Subcutaneous preadipocyte (primary cell): ENCODE measurements at places on chromosomes 3 and 15. TPM values are rescaled to one million over a fixed set of nuclear protein-coding genes. Genes with fewer than 3 reads are reported as not detected.

CCR1 gene
- 0.59 and 3.7 TPM in 2 replicates for total RNA-seq

FAM162A gene
- total RNA-seq: 9.6 and 15.4 TPM in 2 replicates

GOLGA8S gene
- not detected in 2 replicates for total RNA-seq

IL5RA gene
- not detected in 2 replicates for total RNA-seq

CPN2 gene
- not detected in 2 replicates for total RNA-seq

SMCO1 gene
- under 0.01 TPM in 1 of 2 replicates, not detected in the other for total RNA-seq

ACAN gene
- total RNA-seq: not detected in 2 replicates

SPG21 gene
- 88.4 and 97.7 TPM in 2 replicates for total RNA-seq

DPP8 gene
- total RNA-seq: 26.1 and 30.7 TPM in 2 replicates

TRAIP gene
- total RNA-seq: 4.8 and 6.5 TPM in 2 replicates

GALNT15 gene
- 83.7 and 158 TPM in 2 replicates for total RNA-seq

TP63 gene
- under 0.01 TPM in 2 replicates for total RNA-seq

TMEM40 gene
- 0.20 TPM in 1 of 2 replicates, not detected in the other for total RNA-seq

PFKFB4 gene
- total RNA-seq: 7.7 and 9.0 TPM in 2 replicates

CHRD gene
- total RNA-seq: 0.20 and 1.8 TPM in 2 replicates

FOXP1 gene
- 51.1 and 80.5 TPM in 2 replicates for total RNA-seq

TMCO5A gene
- not detected in 2 replicates for total RNA-seq

DAZL gene
- 0.37 and 0.59 TPM in 2 replicates for total RNA-seq

EPB42 gene
- not detected in 2 replicates for total RNA-seq

DCBLD2 gene
- total RNA-seq: 310 and 804 TPM in 2 replicates

CFAP100 gene
- total RNA-seq: not detected in 2 replicates

SIAH2 gene
- 32.6 and 38.2 TPM in 2 replicates for total RNA-seq

TIMP4 gene
- 12.7 and 33.4 TPM in 2 replicates for total RNA-seq

ZPLD1 gene
- total RNA-seq: not detected in 2 replicates

PPM1M gene
- total RNA-seq: 10.9 and 17.6 TPM in 2 replicates

PRSS50 gene
- total RNA-seq: not detected in 2 replicates

ACAP2 gene
- total RNA-seq: 50.3 and 68.8 TPM in 2 replicates

STAB1 gene
- total RNA-seq: 0.20 and 1.8 TPM in 2 replicates

PLAAT1 gene
- 0.37 TPM in 1 of 2 replicates, not detected in the other for total RNA-seq

CFAP44 gene
- total RNA-seq: 2.2 and 3.3 TPM in 2 replicates

RARRES1 gene
- total RNA-seq: 0.59 and 3.3 TPM in 2 replicates

TMEM158 gene
- total RNA-seq: 26.8 and 35.0 TPM in 2 replicates

EFHB gene
- 0.37 and 1.4 TPM in 2 replicates for total RNA-seq

MED12L gene
- 0.37 and 0.39 TPM in 2 replicates for total RNA-seq

BCHE gene
- 1.1 and 4.1 TPM in 2 replicates for total RNA-seq

SETD5 gene
- total RNA-seq: 83.0 and 95.4 TPM in 2 replicates

ELP6 gene
- total RNA-seq: 25.0 and 29.9 TPM in 2 replicates

SI gene
- not detected in 2 replicates for total RNA-seq

CPA3 gene
- total RNA-seq: not detected in 2 replicates

SAMMSON gene
- not detected in 2 replicates for total RNA-seq

KCNMB2 gene
- total RNA-seq: not detected in 2 replicates

CDHR4 gene
- 0.37 TPM in 1 of 2 replicates, not detected in the other for total RNA-seq

C2CD4A gene
- not detected in 2 replicates for total RNA-seq

SLCO2A1 gene
- total RNA-seq: under 0.01 TPM in 2 replicates

CPNE9 gene
- not detected in 2 replicates for total RNA-seq

CD200R1 gene
- not detected in 2 replicates for total RNA-seq

MYLK gene
- total RNA-seq: 6.2 and 6.8 TPM in 2 replicates

PLSCR2 gene
- total RNA-seq: not detected in 2 replicates

GP9 gene
- total RNA-seq: not detected in 2 replicates

TMF1 gene
- total RNA-seq: 25.0 and 35.6 TPM in 2 replicates

NR1I2 gene
- 0.20 TPM in 1 of 2 replicates, not detected in the other for total RNA-seq

WDR76 gene
- 15.4 and 31.7 TPM in 2 replicates for total RNA-seq

FBXO40 gene
- total RNA-seq: not detected in 2 replicates

CYP1A2 gene
- total RNA-seq: not detected in 2 replicates

HDAC11 gene
- 4.0 and 4.9 TPM in 2 replicates for total RNA-seq

GOLGA6L10 gene
- under 0.01 and 0.20 TPM in 2 replicates for total RNA-seq

SPATA12 gene
- not detected in 2 replicates for total RNA-seq
